ENCODE measurements at places on chromosomes 5 and 9.

GRCh38 chr9:108933231-108933717 is 650 bp downstream of the ELP1 start:
- peak; percentile 19 for DNase-seq

DNA sequence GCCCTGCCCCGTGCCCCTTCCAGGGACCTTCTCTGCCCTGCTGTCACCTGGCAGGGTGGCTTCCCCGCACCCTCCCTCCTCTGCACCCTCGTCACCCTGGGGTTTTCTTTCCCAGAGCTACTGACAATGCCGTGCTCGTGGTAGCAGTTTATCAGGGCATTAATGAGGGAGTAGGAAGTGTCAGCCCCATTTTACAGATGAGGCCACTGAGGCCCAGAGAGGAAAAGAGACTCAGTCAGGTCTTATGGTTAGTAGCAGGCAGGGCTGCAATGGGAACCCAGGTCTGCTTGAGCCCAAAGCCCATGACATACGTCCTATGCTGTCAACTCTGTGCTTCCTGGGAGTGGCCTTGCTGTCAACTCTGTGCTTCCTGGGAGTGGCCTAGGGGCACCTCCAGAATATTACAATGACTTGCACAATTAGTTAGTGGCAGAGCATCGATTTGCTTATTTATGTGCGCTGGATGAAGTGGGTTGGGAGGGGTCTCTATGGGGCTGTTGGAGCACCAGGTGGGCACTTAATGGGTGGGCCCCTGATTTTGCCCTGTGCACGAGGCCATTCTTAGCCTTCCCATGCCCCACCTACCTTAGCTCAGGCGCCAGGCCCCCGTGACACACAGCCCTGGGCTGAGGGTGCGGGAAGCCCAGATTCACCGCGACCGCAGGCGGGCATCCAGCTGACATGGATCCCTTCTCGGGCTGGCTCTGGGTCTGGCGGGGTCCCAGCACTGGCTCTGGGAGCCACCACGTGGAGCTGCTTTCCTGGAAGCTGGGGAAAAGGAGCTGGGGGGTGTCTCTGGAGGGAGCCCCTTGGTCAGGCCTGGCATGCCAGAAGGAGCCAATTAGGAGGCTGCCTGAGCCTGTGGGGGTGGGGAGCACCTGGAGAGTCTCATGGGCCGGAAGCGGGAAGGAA is 82.0 kb upstream of the ORM1 start:
- DNase-seq = no peak

DNA sequence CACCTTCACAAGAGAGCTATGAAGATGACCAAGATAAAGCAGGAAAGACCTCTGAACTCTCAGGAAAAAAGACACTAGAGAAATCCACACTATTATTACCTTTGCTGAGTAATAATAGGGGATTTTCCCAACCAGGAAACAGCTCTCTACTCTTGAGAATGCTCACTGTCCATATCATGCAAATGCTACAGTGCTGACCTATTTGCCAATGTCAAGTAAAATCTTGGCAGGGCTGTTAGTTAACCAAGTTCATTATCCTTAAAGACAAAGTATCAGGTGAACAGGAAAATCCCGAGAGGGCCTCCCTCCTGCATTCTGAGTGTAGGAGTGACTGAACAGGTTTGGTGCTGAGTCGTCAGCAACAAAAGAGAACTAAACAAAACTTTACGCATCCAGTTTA is 306.6 kb downstream of the ACTL7B start:
- no peak for DNase-seq

- no peak for DNase-seq
Observed at GRCh38 chr9:34777666-34778065, 67.7 kb upstream of the CCL21 start.

DNA sequence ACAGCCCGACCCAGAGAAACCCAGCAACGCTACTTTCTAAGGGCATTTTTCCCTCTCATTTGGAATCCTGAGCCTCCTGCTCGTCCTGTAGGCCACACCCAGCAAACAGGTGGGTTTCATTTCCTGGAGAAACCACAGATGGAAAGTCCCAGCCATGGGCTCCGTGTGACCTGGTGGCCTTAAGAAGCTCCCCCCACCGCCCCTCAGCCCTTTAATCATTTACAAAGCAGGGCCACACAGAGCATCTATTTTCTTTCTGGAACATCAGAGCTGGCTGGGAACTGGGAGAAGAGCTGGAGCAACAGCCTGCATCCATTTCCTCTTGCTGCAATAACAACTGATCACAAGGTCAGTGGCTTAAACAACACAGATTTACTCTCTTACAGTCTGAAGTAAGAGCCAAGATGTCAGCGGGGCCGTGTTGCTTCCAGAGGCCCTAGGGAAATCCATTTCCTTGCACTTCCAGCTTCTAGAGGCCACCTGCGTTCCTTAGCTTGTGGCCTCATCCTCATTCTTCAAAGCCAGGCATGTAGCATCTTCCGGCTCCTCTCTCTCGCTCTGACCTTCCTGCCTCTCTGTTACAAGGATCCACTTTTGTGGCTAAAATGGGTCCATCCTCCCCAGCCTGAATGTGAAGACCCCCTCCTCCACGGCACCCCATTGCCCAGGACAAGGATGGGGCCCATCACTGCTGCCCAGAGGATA is 40.5 kb downstream of the C9orf50 start:
- DNase-seq = no peak

DNA sequence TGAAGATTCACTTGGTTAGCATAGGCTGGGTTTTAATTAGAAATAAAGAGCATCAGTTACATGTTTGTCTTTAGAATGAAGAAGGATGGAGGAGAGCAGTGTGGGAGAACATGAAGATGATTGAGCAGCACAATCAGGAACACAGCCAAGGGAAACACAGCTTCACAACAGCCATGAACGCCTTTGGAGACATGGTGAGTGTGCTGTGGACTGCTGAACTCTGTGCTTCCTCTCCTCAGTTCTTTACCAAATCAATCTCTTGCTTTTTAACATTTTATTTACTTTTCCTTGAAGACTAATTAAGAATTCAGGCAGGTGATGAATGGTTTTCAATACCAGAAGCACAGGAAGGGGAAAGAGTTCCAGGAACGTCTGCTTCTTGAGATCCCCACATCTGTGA is 38.2 kb upstream of the SPATA31E1 start:
- DNase-seq = no peak

GRCh38 chr9:106321394-106322180 is 541.4 kb upstream of the ZNF462 start:
- no peak for DNase-seq

- no peak for DNase-seq
Observed at GRCh38 chr5:59593439-59594007, 300.0 kb downstream of the PDE4D start.

Data from hematopoietic multipotent progenitor cell treated with erythropoietin and hydrocortisone succinate and interleukin-3 and kit ligand, for 15 days (in vitro differentiated cells).